Activated CD8-positive, alpha-beta memory T cell treated with anti-CD3 and anti-CD28 coated beads, Interleukin-2, amount 10 ng/mL, durations not matched to agents 7 days and 5 days (primary cell): ENCODE measurements at places on chromosomes 13 and 19.

GRCh38 chr13:42996584-42996983, 4.5 kb upstream of the EPSTI1 start:
- peaks cover 5% of the 10 kb centered on the region for H3K36me3 ChIP-seq
- H3K4me3 ChIP-seq, result no peak overlapping the region
- H3K27ac ChIP-seq, result no peak overlapping the region
- no peaks in the 10 kb centered on the region for H3K27me3 ChIP-seq
- peaks cover 42% of the 10 kb centered on the region for H3K4me1 ChIP-seq

DNA sequence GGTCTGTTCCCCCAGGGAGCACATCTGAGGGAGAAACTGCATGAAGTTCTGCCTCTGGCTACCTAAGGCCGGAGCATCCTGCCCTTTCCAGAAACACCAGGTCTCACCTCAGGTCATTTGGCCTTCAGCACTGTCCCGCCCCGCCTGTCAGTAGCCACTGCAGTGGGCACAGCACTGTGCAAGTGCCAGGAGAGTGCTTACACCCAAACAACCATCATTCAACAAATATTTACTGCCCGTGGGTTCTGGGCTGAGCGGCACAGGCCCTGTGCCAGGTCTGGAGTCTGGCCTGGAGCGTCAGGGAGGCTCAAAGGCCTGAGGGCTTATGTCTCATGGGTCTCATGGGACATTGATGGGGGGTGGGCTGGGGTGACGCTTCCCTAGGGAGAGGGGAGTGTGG, 2.8 kb downstream of the USF2 start:
- no peak overlapping the region for H3K4me3 ChIP-seq
- DNase-seq, result no peak
- H3K36me3 ChIP-seq, result peaks cover 21% of the 10 kb centered on the region
- peaks cover 9% of the 10 kb centered on the region for H3K4me1 ChIP-seq
- no peak overlapping the region for H3K27ac ChIP-seq
- no peaks in the 10 kb centered on the region for H3K27me3 ChIP-seq

DNA sequence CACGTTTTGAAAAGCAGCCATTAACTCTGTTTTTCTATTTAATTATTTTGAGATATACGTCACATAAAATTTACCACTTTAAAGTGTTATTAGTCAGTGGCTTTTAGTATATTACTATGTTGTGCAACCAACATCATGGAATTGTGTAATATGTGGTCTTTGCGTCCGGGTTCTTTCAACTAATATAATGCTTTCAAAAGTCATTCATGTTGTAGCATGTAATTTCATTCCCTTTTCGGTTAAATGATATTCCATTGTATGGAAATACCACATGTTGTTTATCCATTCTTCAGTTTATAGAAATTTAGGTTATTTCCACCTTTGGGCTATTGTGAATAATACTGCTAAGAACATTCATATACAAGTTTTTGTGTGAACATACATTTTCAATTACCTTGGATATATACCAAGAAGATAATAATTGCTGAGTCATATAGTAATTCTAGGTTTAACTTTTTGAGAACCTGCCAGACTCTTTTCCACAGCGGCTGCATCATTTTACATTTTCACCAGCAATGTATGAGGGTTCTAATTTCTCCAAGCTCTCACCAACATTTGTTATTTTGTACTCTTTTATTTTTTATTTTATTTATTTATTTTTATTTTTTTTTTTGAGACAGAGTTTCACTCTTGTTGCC, 28.1 kb upstream of the CLDN10 start:
- no peak overlapping the region for H3K27ac ChIP-seq
- DNase-seq, result no peak
- no peaks in the 10 kb centered on the region for H3K27me3 ChIP-seq

DNA sequence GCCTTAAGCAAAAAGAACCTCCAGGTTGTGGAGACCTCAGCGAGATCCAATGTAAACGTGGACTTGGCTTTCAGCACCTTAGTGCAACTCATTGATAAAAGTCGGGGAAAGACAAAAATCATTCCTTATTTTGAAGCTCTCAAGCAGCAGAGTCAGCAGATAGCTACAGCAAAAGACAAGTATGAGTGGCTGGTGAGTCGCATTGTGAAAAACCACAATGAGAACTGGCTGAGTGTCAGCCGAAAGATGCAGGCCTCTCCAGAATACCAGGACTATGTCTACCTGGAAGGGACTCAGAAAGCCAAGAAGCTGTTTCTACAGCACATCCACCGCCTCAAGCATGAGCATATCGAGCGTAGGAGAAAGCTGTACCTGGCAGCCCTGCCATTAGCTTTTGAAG, 58.5 kb downstream of the ARHGAP35 start:
- no peaks in the 10 kb centered on the region for H3K27me3 ChIP-seq
- H3K36me3 ChIP-seq, result peaks cover 38% of the 10 kb centered on the region
- peaks cover 41% of the 10 kb centered on the region for H3K4me1 ChIP-seq
- peak; percentile 47 for DNase-seq
- H3K4me3 ChIP-seq, result no peak overlapping the region
- no peak overlapping the region for H3K27ac ChIP-seq

DNA sequence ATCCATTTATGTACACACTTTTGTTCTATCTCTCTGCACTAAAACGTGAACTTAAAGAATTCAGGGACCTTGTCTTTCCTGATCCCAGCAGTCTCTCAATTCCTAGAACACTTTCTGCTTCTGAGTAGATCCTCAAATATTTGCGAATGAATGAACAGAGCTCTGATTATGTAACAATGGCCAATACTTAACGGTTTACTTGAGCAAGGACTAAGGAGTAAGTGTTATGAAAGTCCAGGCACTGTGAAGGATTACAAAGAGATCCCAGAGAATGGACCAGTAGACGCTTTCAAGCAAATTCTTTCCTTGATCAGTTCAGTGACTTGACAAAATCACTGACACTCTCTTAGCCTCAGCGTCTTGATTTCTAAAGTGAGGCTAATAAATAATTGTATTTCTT, 514.5 kb upstream of the KLHL1 start:
- no peaks in the 10 kb centered on the region for H3K36me3 ChIP-seq
- no peak overlapping the region for H3K27ac ChIP-seq
- no peaks in the 10 kb centered on the region for H3K4me1 ChIP-seq
- no peak overlapping the region for H3K4me3 ChIP-seq
- no peak for DNase-seq

GRCh38 chr19:44951179-44952159, 3.7 kb upstream of the CLPTM1 start:
- H3K4me3 ChIP-seq, result no peak overlapping the region
- no peak overlapping the region for H3K27ac ChIP-seq
- peaks cover 18% of the 10 kb centered on the region for H3K4me1 ChIP-seq
- DNase-seq, result peak; percentile 74

DNA sequence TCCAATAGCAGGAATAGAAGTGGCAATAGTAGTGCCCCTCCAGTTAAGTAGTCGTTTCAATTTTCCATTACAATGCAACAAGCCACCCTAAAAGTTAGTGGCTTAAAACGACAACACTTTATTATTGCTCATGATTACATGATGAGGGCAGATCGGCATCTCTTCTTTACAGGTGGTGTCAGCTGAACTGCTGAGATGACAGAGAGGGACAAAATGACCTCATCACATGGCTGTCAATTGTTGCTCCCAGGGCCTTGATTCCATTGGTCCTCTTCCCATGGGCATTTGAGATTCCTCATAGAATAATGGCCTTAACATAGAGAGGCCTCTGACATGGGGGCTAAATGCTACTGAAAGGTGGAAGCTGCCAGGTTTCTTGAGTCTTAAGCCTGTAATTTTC, 679.8 kb upstream of the KLHL1 start:
- H3K4me3 ChIP-seq, result no peak overlapping the region
- no peaks in the 10 kb centered on the region for H3K4me1 ChIP-seq
- no peaks in the 10 kb centered on the region for H3K36me3 ChIP-seq

- H3K36me3 ChIP-seq, result no peaks in the 10 kb centered on the region
- no peak overlapping the region for H3K27ac ChIP-seq
- DNase-seq, result no peak
- peaks cover 15% of the 10 kb centered on the region for H3K27me3 ChIP-seq
Measured at GRCh38 chr13:36763126-36763722, 55.8 kb upstream of the RFXAP start.

DNA sequence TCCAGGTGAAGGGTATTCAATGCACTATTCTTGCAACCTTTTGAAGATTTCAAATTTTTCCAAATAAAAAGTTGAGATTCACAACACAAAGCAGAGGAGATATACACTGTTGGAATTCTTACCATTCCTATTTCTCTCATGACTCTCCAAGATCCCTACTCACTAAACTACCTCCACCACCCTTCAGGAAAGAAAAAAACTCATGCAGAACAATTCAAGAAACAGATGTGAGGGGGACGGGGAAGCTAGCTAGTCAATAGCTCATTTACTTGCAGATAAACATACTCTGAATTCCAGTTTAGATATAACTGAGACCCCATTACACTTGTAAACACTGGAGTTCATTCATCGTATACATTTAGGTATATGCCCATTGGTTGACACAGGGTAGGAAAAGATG, 90.0 kb upstream of the SERP2 start:
- no peak overlapping the region for H3K27ac ChIP-seq
- DNase-seq, result no peak
- no peaks in the 10 kb centered on the region for H3K4me1 ChIP-seq

- no peaks in the 10 kb centered on the region for H3K36me3 ChIP-seq
- peaks cover 5% of the 10 kb centered on the region for H3K27me3 ChIP-seq
- no peak overlapping the region for H3K27ac ChIP-seq
- H3K4me3 ChIP-seq, result no peak overlapping the region
Measured at GRCh38 chr13:31790992-31791391, 51.7 kb downstream of the RXFP2 start.

- no peak for DNase-seq
- no peak overlapping the region for H3K27ac ChIP-seq
- H3K4me1 ChIP-seq, result no peaks in the 10 kb centered on the region
- H3K36me3 ChIP-seq, result no peaks in the 10 kb centered on the region
- H3K4me3 ChIP-seq, result no peak overlapping the region
Measured at GRCh38 chr13:75908141-75908540, 272.0 kb downstream of the LMO7 start.

GRCh38 chr19:16470911-16471811, 609 bp downstream of the EPS15L1 start:
- peaks cover 4% of the 10 kb centered on the region for H3K27me3 ChIP-seq
- H3K36me3 ChIP-seq, result peaks cover 4% of the 10 kb centered on the region
- DNase-seq, result peak; percentile 59
- H3K27ac ChIP-seq, result peak overlapping the region; percentile 21
